ENCODE measurements at places on chromosomes 2 and 18.
A peak's percentile ranks its signal among the peaks of the same experiment; 100 is the strongest.

GRCh38 chr18:58169472-58169871, 125.4 kb downstream of the NEDD4L start:
- no peak for DNase-seq

DNA sequence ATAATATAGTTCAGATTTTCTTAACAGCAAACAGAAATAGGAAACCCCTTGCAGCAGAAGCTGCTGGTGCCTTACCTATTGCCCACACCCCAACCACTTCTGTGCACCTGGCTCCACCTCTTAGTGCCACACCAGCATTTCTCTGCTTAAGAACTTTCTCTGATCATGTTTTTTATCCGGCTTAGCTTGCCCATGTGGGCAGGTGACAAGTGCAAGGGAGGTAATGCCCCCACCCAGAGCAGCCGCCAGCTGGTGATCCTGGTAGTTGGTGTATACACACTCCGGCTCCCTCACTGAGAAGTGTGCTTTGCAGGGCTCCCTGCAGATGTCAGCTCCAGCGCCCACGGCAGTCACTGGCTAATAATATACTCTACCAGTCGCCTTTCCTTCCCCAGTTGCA, 126.3 kb downstream of the ALPK2 start:
- DNase-seq = no peak

- no peak for DNase-seq
Measured at GRCh38 chr2:153645599-153645998, 167.0 kb upstream of the RPRM start.

GRCh38 chr18:5969989-5970403, 74.7 kb upstream of the TMEM200C start:
- no peak for DNase-seq

DNA sequence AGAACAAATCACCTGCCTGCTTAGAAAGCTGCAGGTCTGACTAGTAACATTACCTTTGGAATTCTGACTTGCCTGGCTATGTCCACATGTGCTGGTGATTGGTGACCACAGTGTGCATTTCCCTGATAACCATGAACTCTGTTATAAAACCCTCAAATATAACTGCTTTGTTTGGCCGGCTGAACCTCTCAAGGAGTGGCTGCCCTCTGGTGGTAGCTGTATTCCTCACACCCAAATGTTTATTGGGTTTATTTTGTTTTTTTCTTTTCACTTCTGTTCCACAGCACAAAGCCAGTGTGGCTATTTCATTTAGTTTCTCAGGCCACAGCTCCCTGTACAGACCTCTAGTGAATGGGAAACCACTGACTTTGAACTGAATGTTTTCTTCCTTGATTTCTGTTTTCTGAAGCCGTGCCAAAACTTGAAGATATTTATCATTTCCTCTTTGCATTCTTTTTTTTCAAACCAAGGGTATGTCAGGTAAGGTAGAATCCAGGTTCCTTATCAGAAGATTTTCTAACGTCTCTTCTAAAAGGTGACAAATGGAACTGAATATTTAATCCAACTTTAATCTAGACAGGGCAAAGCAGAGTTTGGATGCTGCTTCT, 549.0 kb upstream of the VRK2 start:
- DNase-seq = peak; percentile 3

- no peak for DNase-seq
Measured at GRCh38 chr2:54652540-54652939, 70.9 kb upstream of the EML6 start.

GRCh38 chr2:210591663-210592062, 35.3 kb downstream of the CPS1 start:
- DNase-seq = no peak

GRCh38 chr18:2087877-2088673, 483.2 kb downstream of the METTL4 start:
- no peak for DNase-seq

- peak; percentile 3 for DNase-seq
Measured at GRCh38 chr2:167783261-167784083, 463.9 kb downstream of the STK39 start.

Measured in foreskin fibroblast (primary cell).